Mucosa of descending colon (tissue), 3 donors: ENCODE measurements at places on chromosomes 11 and 22. TPM values are rescaled to one million over a fixed set of nuclear protein-coding genes. Genes with fewer than 3 reads are reported as not detected.

- no peak for DNase-seq
Measured at GRCh38 chr11:115672412-115672811, 168.2 kb upstream of the CADM1 start.

- no peak for DNase-seq
Measured at GRCh38 chr11:69172674-69173073, 16.9 kb downstream of the SMIM38 start.

GRCh38 chr11:112509300-112509699, 248.6 kb upstream of the PLET1 start:
- DNase-seq = no peak

- no peak for DNase-seq
Measured at GRCh38 chr11:69803604-69804218, 15.5 kb downstream of the FGF3 start.

GRCh38 chr11:69120096-69120875, 35.4 kb upstream of the SMIM38 start:
- DNase-seq = peak; percentile 19

DNA sequence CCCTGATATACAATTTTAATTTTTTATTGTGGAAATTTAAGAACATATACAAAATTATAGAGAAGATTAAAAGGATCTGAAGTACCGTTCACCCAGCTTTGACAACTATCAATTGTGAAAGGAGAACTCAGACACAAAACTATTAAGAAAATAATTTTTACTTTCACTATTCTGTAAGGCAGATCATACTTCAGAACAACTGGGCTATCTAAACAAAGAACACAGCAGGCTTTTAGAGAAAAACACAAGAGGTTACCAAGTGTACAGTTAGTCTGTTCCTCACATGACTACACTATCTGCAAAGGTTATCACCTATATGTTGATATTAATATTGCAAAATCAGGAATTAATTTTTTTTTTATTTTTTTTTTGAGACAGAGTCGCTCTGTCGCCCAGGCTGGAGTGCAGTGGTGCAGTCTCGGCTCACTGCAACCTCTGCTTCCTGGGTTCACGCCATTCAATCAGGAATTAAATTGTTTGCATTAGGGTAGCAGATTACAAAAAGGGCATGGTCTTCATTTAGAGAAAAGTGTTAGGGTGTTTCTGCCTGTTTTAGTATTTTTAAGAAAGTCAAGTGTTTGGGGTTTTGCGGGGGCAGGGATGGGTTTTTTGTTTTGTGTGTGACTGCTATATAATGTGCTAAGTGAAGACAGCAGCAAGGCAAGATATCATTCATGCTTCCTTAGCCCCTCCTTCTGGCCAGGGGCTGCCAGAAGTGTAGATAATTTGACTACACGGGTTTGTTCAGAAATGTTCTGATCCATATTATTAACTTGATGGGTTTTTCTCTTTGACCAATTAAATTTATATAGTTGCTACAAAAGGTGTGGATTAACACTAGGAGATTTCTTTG, 27.6 kb upstream of the SIK2 start:
- no peak for DNase-seq

GRCh38 chr11:44031549-44031948, 16.2 kb upstream of the ACCSL start:
- DNase-seq = no peak

GRCh38 chr11:130427581-130428315, 661 bp downstream of the ADAMTS8 start:
- no peak for DNase-seq

GRCh38 chr11:13215149-13215548, 62.4 kb upstream of the BMAL1 start:
- no peak for DNase-seq

DNA sequence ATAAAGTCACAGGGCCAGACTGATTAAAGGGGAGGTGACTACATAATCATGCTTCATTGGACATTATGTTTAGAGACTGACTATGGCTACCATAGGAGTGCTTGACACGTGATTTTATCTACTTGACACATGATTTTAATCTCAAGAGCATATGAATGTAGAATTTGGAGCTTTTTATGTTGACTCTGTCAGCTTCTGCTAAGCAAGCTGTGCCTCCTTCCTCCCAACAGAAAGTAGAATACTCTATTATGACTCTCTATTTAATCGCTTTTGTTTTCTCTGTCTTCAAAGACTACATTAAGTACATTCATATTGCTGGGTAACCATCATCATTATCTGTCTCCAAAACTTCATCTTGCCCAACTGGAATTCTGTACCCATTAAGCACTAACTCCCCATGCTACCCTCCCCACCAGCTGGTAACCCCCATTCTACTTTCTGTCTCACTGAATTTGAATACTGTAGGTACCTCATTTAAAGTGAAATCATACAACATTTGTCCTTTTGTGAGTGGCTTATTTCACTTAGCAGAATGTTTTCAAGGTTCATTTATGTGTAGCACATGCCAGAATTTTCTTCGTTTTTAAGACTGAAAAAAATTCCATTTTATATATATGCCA, 24.7 kb upstream of the ANGPTL5 start:
- no peak for DNase-seq

DNA sequence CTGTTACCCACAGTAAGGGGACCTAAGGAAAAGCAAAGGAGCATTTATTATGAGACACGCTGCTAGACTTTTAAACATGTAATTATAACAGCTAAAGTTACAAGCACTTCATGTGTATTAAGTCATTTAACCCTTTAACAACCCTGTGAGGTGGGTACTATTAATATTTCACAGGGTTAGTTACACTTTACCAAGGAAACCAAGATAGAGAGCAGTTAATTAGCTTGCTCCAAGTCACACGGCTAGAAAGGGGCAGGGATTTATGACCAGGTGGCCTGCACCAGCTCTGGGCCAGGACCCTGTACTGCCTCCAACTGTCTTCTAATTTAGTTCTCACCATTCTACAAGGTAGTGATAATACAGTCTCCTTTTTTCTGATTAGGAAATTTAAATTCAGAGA, 74.9 kb downstream of the RPL27A start:
- DNase-seq = no peak

- DNase-seq = no peak
Measured at GRCh38 chr11:29657709-29658108, 359.1 kb downstream of the KCNA4 start.

DNA sequence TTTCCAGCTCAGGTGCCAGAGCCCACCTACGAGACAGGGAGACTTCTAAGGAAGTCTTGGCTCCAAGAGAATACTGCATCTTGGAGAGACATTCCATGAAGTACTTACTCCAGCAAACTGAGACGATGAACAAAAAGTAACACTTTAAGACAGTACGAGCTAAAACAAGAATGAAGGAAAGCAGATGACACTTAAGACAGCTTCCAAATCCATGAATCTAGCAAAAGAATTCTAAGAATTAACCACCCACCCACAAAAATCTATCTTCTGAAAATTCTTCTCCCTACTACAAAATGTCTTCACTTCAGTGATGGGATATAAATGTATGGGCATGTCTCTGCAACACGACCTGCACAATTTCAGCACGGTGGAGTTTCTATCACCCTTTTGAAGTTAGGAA, 132.9 kb downstream of the C11orf58 start:
- no peak for DNase-seq

DNA sequence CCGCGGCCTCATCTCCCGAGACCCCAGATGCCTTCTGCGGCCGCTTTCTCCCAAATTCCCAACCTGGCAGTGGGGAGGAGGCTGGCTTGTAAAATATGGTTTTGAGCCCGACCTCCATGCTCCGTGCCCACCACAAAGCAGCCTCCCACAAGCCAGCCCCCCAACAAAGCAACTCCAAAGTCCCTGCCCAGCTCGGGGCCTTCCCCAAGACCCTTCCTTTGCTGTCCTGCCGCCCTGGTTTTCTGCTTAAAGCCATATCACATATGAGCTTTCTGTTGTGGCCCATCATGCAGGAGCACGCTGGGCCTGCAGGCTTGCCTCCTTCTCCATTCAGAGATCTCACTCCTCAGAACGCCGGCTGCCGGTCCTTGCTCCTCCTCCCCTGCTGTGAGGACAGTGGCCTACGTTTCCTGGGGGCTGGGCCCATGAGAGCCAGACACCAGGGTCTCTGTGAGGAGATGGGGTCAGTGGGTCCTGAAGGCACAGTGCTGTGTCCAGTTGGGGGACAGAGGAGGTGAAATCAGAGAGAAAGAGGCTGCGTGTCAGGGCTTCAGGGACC, 680.0 kb downstream of the BRD1 start:
- DNase-seq = no peak

DNA sequence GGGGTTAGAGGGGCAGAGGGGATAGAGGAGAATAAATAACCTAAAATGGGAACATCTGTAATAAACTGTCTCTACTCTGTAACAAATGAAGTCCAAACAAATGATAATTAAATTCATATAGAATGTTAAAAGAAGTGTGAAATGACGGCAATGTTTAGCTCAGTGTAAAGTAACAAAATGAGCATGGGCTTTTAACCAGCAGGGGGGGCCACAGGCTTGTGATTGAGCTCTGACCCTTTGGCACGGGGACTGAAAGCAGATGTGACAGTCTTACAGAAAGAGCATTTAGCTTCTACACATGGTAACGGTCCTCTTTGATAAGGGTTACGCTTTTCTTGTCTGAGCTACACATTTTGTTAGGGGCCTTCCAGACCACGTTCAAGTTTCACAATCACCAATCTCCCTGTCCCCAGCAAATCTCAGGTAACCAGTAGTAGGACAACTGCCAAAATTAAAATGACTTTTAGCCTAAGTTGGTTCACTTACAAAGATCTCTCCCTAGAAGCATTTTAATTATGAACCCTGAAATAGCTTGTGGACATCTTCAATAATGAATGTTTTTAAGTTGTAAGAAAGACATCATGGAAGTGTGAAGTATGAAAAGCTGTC, 262.5 kb downstream of the DCDC1 start:
- peak; percentile 66 for DNase-seq

- DNase-seq = no peak
Measured at GRCh38 chr22:42925598-42925997, 68.5 kb upstream of the ARFGAP3 start.

The SOX6 gene
- total RNA-seq = 6.0 TPM

The FAM180B gene
- total RNA-seq = 0.51 TPM

The WT1 gene
- 0.57 TPM for total RNA-seq

The ROM1 gene
- total RNA-seq = 3.8 TPM

The ADORA2A gene
- 3.6 TPM for total RNA-seq

The APBB1 gene
- 8.3 TPM for total RNA-seq
